ENCODE measurements at places on chromosomes 7 and 10.

DNA sequence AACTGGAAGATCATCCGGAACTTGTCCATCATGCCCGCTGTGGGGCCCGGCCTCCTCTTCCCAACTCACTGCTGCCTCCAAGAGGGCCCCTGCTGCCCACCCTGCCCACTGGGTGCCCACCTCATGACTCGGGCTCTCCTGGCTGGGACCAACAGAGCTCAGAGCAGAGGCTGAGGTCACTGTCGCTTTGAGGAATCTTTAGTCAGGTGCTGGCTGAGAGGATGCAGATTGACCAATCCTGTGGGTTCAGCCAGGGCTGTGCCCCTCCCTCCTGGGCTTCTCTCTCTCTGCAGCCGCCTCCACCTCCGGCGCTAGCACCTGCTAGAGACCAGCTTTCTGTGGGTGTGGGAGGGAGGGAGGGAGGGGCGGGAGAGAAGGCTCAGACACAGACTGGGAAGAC is at the start of gene CALHM1:
TSS of gene CALHM1 (minus strand) at position 181 of the 400 bp plus-strand sequence. CDS start at position 32, 149 bp downstream.
- DNase-seq, result no peak

DNA sequence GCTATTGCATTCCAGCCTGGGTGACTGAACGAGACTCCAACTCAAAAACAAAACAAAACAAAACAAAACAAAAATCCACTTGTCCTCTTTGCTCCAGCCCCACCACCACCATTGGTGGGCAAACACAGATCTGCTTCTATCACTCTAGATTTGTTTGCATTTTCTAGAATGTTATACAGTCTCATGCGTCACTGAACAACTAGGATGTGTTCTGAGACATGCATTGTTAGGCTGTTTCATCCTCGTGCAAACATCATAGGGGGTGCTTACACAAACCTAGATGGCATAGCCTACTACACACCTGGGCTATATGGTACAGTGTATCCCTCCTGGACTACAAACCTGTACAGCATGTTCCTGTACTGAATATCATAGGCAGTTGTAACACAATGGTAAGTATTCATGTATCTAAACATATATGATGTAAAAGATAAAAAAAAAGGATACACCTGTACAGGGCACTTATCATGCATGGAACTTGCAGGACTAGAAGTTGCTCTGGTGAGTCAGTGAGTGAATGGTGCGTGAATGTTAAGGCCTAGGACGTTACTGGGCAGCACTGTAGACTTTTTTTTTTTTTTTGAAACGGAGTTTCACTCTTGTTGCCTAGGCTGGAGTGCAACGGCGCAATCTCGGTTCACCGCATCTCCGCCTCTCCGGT is 45.3 kb downstream of the BTBD16 start:
- no peak for DNase-seq

- DNase-seq, result no peak
These were observed 1454.8 kb upstream of the LRRTM3 start for GRCh38 chr10:65470986-65471385.

GRCh38 chr10:77832238-77832637 is 94.3 kb downstream of the DLG5 start:
- no peak for DNase-seq

- DNase-seq, result no peak
These were observed 584 bp upstream of the ZMIZ1 start for GRCh38 chr10:79068203-79068561.

GRCh38 chr10:31304291-31304970 is 14.6 kb upstream of the ZEB1 start:
- no peak for DNase-seq

DNA sequence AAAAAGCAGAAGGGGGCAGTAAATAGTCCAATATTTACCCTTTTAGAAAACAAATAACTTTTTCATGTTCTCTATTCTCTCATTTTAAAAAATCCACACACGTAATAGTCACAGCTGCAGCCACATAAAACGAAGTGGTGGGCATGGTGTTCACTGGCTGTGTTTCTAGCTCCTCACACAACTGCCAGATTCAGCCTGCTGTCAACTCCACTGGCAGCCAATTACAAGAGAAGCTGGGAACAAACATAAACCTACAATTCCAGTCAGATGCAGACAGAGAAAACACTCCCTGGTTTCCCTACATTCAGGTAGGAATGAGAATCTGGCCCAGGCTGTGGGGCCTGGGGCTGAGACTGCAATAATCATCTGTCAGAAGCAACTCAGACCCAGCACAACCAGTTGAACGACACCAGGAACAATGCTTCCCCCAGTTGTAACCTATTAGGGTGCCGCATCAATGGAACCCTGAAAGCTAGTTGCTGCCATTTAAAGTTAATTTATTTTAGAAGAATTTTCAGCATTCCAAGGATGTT is 29.1 kb downstream of the ERCC6 start:
- DNase-seq, result no peak

- DNase-seq, result no peak
These were observed 278.4 kb downstream of the PHF14 start for GRCh38 chr7:11252011-11252607.

DNA sequence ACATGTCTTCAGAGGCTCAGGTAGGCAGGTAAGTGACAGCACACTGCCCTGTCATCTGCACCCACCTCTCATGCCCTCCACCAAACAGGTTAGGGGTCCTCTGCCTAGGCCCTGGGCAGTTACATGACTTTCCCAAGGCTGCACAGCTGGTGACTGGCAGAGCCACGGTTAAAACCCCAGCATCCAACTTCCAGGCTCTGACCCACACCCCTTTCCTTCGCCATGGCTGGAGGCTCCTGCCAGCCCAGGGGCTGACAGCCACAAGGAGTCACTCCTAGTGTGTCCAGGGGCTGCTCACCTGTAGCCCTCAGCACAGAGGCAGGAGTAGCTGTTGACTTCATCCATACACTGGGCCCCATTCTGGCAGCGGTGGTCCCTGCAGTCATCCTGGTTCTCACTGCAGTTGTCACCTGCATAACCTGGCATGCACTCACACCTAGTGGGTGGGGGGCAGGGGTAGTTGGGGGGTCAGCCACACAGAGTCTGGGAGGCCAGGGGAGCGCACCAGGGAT is 175.0 kb downstream of the SLIT1 start:
- no peak for DNase-seq

DNA sequence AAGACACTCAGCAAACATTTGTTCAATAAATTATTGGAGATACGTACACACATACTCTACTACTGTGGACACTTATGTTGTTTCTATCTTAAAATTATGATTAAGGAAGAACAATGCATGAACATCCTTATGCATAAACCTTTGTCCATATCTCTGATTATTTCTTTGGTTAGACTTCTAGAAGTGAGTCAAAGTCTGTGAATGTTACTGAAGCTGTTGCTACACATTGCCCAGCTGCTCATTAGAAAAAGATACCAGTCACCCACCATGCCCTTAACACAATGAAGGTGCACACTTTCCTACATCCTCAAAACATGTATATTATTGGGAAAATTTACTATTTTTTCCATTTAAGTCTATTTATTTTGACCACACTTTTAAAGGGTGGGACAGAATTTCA is 1.4 kb upstream of the CLRN3 start:
- no peak for DNase-seq

GRCh38 chr7:136997735-136998134 is 129.3 kb downstream of the CHRM2 start:
- no peak for DNase-seq

- DNase-seq, result no peak
These were observed 58.0 kb downstream of the NUDCD3 start for GRCh38 chr7:44432381-44432977.

DNA sequence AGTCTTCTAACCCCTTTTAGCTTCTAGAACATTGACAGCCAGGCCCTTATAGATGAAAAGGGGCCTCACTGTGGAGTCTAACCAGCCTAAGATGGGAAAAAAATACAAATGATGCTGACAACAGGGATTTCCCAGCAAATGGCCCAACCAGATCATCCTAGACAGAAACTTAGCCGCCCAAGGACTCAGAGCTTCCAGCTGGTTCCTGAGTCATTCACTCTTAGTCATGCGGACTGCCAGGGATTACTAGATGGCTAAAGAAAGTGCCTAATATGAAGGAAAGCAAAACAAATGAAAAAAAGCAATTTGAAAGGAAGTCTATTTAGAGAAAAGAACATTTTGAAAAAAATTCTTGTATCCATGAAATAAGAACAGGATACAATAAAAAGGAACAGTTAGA is 23.7 kb downstream of the TSPAN14 start:
- no peak for DNase-seq

GRCh38 chr10:109019001-109019424 is 904.3 kb downstream of the XPNPEP1 start:
- no peak for DNase-seq

DNA sequence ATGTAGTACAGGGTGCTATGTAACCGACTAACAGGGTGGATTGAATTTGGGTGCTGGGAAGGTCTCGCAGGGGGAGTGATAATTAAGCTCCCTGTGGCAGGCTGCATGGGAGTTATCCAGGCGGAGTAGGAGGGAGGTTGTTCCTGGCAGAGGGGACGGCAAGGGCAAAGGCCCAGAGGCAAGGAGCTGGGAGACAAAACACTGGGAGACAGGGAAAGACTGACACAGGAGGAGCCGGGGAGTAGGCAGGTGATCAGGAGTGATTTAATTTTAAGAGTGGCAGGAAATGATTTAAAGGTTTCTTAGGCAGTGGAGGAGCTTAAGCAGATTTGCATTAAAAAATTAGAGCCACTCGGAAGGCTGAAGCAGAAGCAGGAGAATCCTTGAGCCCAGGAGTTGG is 40.7 kb upstream of the LEP start:
- no peak for DNase-seq

GRCh38 chr10:8462565-8462964 is 408.1 kb downstream of the GATA3 start:
- DNase-seq, result no peak

GRCh38 chr7:101411508-101411874 is 48.8 kb downstream of the COL26A1 start:
- DNase-seq, result no peak

DNA sequence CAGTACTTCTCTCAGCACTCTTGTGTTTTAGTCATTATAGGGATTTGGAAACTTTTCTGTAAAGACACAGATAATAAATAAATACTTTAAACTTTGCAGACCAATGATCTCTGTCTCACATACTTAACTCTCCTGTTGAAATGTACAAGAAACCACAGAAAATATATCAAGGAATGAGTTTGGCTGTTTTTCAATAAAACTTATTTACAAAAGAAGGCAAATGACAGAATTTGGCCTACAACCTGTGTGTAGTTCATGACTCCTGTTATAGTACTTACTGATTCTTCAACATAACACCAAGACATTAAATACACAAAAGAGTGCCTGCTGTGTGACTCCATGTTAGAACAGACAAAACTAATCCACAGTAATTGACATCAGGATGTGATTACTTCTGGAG is 510.0 kb upstream of the PHF14 start:
- DNase-seq, result no peak

DNA sequence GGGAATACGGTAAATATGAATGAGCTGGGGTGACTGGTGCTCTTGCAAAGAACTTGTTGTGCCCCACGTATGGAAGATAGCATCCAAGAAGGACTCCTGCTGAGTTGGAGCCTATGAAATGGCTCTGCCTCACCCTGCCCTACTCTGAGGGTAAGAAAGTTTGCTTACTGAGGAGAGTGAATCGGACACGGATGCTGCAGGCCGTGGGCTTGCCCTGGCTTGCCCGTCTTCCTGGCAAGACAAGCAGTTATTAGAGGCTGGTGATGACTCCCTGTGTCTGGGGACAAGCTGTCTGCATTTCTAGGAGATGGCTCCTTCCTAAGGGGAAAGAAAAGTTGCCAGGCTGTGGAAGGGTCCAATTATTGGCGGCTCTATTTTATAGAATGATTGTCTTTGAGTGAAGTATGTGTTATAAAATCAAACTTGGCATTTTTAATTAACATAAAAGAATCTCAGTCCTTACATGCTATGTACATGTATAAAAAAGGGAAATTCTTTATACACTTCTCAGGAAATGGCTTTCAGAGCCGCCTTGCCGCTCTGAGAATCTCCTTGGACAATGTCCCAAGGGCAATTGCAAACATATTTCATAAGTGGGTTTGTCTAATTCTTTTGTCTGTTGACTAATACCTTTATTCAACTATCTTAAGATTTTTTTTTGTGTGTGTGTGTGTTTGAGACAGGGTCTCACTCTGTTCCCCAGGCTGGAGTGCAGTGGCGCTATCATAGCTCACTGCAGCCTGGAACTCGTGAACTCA is 64.6 kb downstream of the CYP26A1 start:
- DNase-seq, result no peak

GRCh38 chr7:43758029-43758821 is at the start of gene BLVRA:
TSS of gene BLVRA (plus strand) at chr7:43758680. CDS start at chr7:43771159, 12,479 bp downstream.
- peak; percentile 49 for DNase-seq

GRCh38 chr7:144027070-144027469 is 21.7 kb upstream of the OR2A5 start:
- DNase-seq, result no peak

- DNase-seq, result peak; percentile 24
These were observed 115.9 kb upstream of the EEPD1 start for GRCh38 chr7:36037121-36037662.

- no peak for DNase-seq
These were observed 31.2 kb downstream of the RAB18 start for GRCh38 chr10:27535317-27535716.
